Activated CD4-positive, alpha-beta T cell treated with anti-CD3 and anti-CD28 coated beads for 4 hours (primary cell): ENCODE measurements at places on chromosomes 6 and 20.

GRCh38 chr6:85516168-85516567 is 66.3 kb downstream of the NT5E start:
- DNase-seq = no peak

DNA sequence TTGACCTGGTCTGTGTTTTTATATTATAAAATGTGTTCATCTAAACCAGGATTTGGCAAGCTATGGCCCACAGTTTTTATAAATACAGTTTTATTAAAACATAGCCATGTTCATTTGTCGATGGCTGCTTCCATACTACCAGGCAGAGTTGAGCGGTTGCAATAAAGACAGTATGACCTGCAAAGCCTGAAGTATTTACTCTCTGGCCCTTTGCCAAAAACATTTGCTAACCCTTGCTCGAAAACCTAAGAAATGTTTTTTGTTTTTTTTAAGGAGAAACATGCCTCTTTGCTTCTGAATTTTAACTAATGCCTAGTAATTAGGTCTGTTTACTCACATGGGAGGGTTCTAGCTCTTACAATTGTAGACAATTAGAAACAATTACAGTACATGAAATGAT is 67.4 kb upstream of the SMIM28 start:
- no peak for DNase-seq

- peak; percentile 72 for DNase-seq
Measured at GRCh38 chr6:109455437-109456110, at the start of gene MICAL1. MICAL1 (minus strand) TSS chr6:109455772; CDS start chr6:109454196, 1,576 bp downstream.

GRCh38 chr6:168815229-168815628 is 374.2 kb downstream of the SMOC2 start:
- DNase-seq = no peak

DNA sequence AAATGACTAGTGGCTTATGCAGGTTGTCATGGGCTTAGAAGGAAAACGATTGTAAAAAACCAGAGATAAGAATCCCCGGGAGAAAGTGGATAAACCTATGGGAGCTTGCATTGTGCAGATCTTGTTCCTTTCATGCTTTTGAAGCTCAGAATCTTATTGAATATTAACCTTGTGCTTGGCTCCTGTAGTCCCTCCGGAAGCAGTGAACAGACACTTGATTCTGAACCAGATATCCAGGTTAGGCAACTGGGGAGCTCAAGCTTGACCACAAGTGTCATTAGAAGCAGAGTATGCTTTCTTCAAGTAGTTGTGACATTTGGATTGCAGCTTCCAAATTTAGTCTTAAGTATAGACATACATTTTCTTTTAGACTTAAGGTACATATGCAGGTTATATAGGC is 212.6 kb upstream of the MOCS1 start:
- no peak for DNase-seq

DNA sequence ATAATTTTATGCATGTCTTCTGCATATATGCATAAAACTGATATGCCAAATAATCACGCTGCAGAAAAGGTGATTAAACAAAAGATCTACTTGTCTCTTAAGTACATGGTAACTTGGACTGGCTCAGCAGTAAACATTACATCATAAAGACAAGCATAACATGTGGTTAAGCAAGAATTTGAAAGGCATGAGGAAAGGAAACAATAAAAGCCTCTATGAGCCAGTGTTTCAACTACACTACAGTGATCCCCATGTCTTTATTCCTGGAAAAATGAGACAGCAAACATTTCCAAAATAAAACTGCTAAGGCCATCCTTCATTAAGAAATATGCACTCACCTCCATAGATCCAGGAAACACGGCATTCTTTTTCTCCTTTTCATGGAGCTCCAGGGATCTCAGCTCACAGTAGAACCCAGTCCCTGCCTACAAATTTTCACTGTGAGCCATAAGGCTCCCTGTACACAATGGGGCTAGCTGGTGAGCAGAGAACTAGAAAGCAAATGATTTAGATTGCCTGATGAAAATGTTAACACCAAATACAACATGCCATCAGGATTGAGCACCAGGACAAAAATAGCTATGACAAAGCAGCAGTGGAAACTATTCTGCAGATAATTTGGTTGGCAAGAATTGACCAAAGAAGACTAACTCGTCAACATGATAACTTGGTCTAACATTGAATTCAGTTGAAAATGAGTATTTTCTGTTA is 156.1 kb downstream of the COL21A1 start:
- DNase-seq = no peak

GRCh38 chr6:82705579-82705978 is 342.0 kb downstream of the TPBG start:
- DNase-seq = no peak

DNA sequence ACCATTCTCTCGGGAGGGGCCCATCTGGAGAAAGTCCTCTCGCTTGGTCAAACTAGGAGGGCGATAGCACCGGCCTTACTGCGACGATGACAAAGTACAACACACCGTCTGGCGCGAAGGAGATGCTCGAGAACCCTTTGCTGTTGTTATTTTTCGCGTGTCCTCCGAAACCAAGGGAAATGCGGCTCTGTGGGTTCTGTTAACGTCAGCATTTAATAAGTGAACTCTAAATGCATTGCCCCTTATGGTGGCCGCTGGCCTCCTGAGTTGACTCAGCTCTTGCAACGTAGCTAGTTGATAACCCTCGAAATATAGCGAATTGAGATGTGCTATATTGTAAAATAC is 577 bp upstream of the SCAND1 start:
- DNase-seq = no peak
